ENCODE measurements at places on chromosomes 6 and 20.
A peak's percentile ranks its signal among the peaks of the same experiment; 100 is the strongest.

DNA sequence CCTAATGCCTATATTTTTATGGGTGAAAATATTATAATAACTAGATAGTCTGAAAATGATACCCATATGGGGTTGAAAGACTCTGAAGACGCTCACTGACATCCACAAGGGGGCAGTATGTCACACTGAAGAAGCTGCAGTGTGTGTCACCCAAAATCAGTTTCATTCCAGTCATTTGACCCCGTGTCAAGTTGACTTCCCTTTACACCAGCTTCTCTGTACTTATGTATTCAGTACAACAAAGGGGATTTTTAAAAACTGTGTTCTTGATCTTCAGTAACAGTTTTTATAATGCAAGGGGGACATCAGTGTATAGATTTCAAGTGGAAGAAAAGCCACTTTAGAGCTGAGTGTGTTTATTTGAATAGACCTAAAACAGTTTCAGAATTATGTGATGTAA, 19.3 kb downstream of the FAXC start:
- DNase-seq = no peak

- DNase-seq = no peak
Observed at GRCh38 chr6:28747083-28747630, 176.6 kb downstream of the TRIM27 start.

DNA sequence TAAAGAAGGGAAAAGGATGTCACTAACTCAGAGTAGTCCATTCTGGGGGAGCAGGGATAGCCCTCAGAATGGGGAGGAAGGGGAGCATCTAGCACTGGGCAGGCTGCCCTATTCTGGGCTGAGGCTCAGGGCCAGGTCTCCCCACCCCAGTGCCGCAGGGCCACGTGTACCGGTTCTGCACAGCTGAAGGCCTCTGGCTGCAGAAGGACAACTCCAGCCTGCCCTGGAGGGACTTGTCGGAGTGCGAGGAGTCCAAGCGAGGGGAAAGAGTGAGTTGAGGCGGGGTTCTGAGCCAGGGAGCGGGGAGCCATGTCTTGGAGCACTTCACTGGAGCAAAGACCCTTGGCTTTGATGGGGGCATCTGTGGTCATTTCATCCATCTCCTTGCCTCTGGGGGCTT, 17.0 kb downstream of the GLP1R start:
- no peak for DNase-seq

GRCh38 chr6:53573299-53573698, 28.4 kb upstream of the GCLC start:
- no peak for DNase-seq

DNA sequence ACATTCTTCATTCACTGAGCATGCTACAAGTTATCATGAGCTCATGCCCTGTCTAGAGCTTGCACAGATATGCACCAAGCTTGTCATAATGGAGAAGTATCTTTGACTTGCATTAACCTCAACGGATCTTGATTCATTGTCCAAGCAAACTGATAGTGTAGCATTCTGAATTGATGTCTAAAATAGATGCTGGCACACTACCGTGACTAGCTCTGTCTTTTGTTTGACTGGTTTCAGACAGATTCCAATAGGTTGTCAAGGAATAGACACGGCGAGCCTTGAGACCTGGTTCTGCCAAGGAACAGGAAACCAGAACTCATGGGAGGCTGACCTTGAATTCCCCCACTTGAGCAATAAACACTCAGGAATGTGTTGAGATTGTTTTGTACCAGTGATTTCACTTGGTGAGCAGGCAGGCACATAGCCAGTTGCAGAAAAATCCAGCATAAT, 1153.1 kb upstream of the GJE1 start:
- DNase-seq = peak; percentile 16

DNA sequence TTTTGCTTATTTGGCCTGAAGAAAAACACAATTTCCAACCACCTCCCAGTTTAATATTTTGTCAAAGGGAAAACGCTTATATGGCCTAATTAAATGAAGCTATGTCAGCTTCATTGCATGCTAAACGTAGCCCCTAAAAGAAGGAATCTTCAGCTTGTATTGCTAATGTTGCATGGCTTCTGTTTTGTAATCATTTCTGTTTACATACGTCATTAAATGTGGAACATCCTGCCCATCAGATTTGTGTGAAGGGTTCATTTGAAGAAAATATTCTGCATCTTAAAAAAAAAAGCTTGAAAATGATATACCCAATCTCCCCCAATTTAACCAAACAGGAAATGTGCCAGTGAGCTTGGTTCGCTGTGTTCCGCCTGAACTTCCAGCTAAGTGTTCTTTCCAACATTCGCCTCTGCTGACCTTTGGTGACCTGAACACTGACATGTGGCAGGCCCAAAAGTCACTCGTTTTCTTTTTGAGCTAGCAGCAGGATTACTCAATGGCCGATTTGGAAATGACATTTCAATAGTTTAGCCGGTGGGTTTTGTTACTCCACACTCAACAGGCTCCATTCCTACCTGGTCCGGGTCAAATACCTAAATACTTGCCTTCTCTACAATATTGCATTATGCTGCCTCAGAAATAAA, 12.7 kb upstream of the SIRT5 start:
- DNase-seq = no peak

GRCh38 chr6:166932116-166932515, 24.2 kb downstream of the RNASET2 start:
- DNase-seq = no peak

- DNase-seq = peak; percentile 47
Observed at GRCh38 chr20:49400410-49400809, 82.1 kb downstream of the KCNB1 start.

- no peak for DNase-seq
Observed at GRCh38 chr6:153325661-153326060, 194.6 kb upstream of the RGS17 start.

- no peak for DNase-seq
Observed at GRCh38 chr20:20492521-20493332, 124.8 kb downstream of the INSM1 start.

DNA sequence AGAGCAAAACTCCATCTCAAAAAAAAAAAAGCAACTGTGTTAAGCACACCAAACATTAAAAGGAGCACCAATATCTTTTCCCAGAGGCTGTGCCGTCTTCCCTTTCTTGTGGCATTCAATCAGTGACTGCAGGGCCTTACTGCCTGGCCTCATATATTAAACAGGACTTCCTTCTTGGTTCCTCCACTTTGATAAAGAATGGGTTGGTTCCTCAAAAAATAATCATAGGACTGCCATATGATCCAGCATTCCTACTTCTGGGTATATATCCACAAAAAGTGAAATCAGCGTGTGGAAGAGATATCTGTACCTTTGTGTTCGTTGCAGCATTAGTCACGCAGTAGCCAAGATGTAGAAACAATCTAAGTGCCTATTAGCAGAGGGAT, 40.3 kb upstream of the GFOD1 start:
- no peak for DNase-seq

- no peak for DNase-seq
Observed at GRCh38 chr6:109454496-109455436, 806 bp downstream of the MICAL1 start.

DNA sequence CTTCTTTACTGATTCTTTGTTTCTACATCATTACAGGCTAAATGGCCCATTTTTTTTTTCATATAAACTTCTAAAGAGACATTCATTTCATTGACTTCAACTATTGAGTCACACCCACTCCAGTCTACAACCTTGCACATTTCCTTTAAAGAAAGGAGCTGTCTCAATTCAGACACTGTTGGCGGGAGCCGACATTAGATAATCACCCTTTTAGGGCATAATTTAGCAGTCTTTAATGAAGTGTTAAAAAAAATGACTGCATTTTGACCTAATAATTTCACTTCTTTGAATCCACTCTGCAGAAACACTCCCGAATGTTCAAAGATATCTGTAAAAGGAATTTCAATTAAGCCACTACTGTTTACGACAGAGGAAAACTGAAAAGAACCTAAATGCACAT, 1.5 kb downstream of the EPM2A start:
- no peak for DNase-seq

DNA sequence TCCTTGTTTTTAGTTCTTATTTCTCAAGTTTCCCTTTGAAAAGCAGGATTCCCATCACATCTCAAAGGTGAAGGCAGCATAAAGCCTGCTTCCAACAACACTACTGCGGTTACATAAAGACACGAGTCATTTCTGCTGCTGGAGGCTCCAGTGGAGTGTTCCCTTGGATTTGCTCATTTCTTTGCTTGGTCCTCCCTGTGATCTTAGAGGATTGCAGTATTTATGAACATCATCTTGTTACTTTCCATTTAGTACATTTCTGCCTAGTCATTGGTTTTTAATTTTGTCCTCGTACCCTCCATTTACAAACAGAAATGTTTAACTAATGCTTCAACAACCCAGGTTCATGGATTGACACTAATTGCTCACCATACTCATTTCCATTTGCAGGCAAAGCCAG, 298.8 kb downstream of the ZNF217 start:
- no peak for DNase-seq

GRCh38 chr6:163820745-163821458, 406.4 kb downstream of the QKI start:
- peak; percentile 45 for DNase-seq

DNA sequence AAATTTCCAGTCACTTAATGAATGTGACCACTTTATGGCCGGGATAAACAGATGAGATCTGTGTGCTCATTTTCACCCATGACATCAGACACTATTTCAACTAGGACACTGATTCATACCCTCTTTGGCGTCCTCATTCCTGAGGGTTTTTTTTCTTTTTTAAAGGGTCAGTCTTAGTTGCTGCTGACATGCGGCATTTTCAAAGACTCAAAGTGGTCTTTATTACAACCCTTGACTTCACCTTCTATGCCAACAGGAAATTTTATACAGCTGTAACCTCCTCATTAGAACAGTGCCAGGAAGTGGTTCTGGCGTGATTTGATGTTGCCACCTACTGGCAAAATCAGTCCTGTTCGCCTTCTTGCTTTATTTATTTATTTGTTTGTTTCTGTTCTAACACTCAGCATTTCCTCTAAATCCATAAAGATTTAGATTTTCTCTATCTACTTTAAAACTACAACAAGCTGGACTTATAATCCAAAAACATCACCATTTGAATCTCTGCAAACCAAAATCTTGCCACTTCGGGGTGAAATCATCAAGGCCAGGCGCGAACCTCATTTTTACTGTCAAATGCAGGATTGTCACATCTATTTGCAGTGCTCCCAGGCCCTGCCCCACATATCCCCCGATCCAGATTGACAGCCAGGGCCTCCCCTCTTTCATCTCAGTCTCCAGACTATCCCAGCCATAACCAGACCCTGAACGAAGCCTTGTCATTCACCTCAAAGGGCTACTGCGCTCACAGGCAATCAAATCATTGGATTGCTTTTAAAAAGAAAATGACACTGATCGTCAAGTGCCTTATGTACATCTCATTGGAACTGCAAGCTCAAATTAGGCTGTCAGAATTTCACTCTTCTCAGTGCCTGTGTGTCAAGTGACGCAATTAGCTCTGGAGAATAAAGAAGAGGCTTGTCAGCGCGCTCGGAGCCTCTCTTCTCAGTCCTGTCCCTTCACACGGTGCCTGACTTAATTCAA, 77.5 kb downstream of the C6orf118 start:
- DNase-seq = no peak

- no peak for DNase-seq
Observed at GRCh38 chr6:16758163-16758975, 2.9 kb downstream of the ATXN1 start.

- DNase-seq = no peak
Observed at GRCh38 chr20:61942526-61942925, 123.2 kb downstream of the TAF4 start.

DNA sequence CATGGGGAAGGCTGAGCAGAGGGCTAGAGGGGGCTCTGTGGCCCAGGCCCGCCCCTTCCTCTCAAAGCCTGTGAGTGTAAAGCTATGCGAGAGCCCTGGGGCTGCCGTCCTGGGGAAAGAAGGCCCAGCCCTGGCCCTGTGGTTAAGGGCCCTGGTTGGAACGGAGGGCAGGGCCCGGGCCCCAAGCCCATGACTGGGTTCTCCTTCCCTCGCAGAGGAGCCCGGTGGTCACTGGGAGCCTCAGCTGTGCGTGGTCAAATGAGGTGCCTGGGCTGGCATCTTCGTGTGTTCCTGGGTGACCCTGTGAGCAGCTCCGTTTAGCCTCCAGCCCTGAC, 56.0 kb downstream of the SMOC2 start:
- DNase-seq = no peak

DNA sequence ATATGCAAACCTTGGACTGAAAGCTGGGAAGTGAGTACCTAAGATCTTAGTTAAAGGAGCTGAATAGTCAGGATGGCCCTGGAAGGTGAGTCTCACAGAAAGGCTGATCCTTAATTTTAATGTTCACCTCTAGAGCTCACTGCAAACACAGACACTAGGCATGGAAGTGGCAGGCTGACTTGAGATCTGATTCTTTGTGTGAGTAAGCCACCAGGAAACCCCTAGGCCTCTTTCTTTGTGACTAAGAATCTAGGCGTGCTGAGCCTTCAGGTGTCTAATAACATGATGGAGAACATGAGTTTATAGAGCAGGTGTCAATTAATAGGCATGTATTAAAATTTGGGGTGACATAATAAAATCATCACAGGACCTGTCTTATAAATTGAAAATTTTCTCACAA, 642.2 kb downstream of the EYS start:
- no peak for DNase-seq

GRCh38 chr6:14440215-14440910, 322.8 kb downstream of the CD83 start:
- no peak for DNase-seq

DNA sequence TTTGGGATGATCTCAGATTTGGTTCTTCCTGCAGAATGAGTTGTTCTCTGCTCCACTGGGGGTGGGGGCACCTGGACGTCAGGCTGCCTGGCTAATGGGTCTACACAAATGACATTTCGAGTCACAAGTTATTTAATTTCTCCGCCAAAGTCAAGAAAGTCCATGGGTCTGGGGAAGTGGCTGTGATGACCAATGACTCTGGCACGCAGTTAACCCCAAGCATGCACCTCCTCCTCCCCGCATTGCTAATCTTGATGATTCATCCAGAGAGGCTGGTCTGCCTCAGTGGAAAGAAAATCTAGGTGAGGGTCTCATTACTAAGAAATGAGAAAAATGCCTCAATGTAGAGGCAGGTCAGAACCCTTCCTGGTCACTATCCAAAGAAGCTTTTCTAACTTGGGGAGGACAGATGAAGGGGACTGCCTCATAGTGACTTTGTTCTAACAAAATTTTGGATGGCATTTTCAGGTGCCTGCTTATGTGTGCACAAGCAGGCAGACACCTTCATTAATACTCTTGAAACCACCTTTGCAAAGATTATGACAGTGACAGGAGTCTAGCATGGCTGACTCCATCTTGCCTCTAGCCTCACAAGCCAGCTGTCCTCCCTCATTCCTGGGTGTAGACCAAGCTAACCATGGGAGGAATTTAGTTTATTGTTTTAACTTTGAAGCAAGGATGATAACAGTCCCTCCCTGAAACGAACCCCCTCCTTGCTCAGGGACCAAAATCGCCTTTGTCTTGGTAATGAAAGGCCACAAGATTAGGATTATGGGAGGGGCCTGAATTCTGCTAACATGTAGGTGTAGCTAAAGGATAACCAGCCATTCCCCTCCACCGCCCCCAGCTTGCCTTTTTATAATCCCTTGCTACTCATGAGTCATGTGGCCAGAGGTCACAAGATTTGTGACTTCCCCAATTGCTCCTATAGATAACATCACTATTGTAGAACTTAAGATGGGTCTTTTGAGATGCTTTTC, 98.6 kb upstream of the MRPS10 start:
- DNase-seq = no peak
